ENCODE measurements at places on chromosomes 4 and X.

DNA sequence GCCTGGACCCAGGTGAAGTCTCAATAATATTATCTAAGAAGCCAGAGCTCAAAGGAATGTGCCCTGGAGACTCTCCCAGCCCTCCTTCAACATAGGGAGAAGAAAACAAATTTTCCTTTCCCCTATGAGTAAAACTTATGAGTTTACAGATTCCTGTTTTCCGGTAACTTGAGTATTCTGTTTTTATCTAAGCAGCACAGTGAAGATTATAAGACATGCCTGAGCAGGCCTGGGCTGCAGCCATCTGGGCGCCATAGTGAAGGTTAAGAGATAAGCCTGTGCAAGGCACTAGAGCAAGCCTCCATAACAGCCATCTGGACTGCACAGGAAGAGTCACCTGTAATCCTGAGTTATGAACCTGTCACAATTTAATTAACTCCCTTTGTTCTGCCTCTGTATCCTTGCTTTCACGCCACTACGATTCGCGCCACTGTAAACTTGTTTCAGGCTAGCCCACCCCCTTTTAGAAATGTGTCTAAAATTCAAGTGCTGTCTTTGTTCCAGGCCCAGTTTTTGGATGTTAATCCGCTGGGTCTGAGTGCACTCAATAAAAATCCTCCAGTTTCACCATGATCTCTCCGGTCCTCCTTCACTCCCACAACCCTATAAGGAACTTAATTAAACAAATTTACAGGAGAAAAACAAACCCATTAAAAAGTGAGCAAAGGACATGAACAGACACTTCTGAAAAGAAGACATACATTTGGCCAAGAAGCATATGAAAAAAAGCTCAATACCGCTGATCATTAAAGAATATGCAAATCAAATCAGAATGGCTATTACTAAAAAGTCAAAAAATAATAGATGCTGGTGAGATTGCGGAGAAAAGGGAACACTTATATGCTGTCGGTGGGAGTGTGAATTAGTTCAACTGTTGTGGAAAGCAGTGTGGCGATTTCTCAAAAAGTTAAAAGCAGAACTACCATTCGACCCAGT lies 189.5 kb downstream of the APBB2 start:
- no peaks in the 10 kb centered on the region for H3K4me1 ChIP-seq
- no peaks in the 10 kb centered on the region for H3K36me3 ChIP-seq
- H3K27me3 ChIP-seq: no peaks in the 10 kb centered on the region
- DNase-seq: no peak
- H3K4me3 ChIP-seq: no peak overlapping the region

DNA sequence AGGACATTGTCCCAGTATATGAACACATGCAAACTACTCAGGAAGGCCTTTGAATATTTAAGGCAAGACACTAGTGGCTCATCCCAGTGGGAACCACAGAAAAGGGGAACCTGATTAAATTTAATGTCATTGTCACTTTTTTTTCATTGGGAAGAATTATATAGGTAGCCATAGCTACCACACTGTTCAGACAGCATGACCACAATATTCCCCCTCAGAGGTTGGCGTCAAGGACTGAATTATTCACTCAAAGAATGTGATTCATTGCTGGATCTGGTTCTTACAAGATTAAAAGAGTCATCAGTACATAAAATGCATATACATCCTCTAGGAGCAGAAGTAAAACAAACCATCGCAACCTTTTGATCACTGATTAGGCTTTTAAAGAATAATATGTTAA lies 92.0 kb upstream of the SMARCAD1 start:
- no peaks in the 10 kb centered on the region for H3K4me1 ChIP-seq
- H3K27ac ChIP-seq: no peak overlapping the region
- H3K27me3 ChIP-seq: no peaks in the 10 kb centered on the region
- H3K4me3 ChIP-seq: no peak overlapping the region
- DNase-seq: no peak
- no peaks in the 10 kb centered on the region for H3K36me3 ChIP-seq

- no peak for DNase-seq
- no peaks in the 10 kb centered on the region for H3K4me1 ChIP-seq
- no peak overlapping the region for H3K4me3 ChIP-seq
- H3K27ac ChIP-seq: no peak overlapping the region
Observed at GRCh38 chr4:161225327-161225726, 938.5 kb downstream of the FSTL5 start.

DNA sequence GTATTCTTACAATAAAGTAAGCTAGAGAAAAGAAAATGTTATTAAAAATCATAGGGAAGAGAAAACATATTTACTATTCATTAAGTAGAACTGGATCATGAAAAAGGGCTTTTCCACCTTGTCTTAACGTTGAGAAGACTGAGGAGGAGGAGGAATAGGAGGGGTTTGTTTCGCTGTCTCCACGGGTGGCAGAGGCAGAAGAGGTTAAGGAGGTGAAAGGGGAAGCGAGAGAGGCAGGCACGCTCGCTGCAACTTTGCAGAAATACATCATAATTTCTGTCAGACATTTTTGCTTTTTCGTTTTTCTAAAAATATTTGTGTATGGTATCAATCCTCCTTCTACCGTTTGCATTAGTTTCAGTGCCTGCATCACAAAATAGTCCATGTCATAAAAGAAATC lies 2375.1 kb upstream of the AGA start:
- H3K4me1 ChIP-seq: no peaks in the 10 kb centered on the region
- no peak overlapping the region for H3K27ac ChIP-seq
- no peaks in the 10 kb centered on the region for H3K27me3 ChIP-seq

DNA sequence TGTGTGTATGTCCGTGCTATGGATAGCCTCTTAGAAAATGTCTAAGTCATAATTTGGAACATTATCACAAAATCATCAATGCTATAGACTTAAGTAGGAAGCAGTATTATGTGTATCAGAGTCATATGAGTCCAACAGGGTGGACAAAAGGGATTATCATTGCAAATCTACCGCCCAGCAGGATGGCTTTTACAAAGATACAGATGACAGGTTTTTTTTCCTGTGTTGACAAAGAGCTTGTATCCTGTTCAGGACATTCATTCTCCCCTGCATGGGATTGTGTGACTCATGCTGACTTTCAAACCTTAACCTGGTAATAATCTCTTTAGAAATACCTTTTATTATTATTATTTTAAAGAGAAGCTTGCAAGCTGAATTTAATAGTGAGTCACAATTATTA lies 310.3 kb upstream of the GNPDA2 start:
- no peaks in the 10 kb centered on the region for H3K36me3 ChIP-seq
- H3K27ac ChIP-seq: no peak overlapping the region
- DNase-seq: no peak
- H3K4me3 ChIP-seq: no peak overlapping the region
- H3K4me1 ChIP-seq: no peaks in the 10 kb centered on the region

DNA sequence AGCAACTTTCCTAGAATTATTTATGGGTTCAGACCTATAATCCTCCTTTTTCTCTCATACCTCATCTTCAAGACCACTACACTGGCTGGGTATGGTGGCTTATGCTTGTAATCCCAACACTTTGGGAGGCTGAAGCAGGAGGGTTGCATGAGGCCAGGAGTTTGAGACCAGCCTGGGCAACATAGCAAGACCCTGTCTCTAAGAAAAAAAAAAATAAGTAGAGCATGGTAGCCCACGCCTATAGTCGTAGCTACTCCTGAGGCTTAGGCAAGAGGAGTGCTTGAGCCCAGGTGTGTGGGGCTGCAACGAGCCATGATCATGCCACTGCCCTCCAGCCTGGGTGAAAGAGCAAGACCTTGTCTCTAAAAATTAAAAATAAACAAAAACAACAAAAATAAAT lies 832.4 kb downstream of the PCDH18 start:
- no peak for DNase-seq
- no peaks in the 10 kb centered on the region for H3K27me3 ChIP-seq
- H3K27ac ChIP-seq: no peak overlapping the region
- no peak overlapping the region for H3K4me3 ChIP-seq
- H3K4me1 ChIP-seq: no peaks in the 10 kb centered on the region

DNA sequence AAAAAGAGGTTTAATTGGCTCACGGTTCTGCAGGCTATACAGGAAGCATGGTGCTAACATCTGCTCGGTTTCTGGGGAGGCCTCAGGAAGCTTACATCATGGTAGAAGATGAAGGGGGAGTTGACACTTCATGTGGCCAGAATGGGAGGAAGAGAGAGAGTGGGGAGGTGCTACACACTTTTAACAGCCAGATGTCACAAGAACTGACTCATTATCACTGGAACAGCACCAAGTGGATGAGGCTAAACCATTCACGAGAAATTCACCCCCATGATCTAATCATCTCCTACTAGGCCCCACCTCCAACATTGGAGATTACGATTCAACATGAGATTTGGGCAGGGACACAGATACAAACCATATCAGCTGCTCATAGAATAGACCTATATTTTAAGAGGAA lies 255.8 kb downstream of the OPHN1 start:
- H3K4me1 ChIP-seq: no peaks in the 10 kb centered on the region
- H3K27ac ChIP-seq: no peak overlapping the region
- no peaks in the 10 kb centered on the region for H3K36me3 ChIP-seq
- no peak overlapping the region for H3K4me3 ChIP-seq
- H3K27me3 ChIP-seq: no peaks in the 10 kb centered on the region
- no peak for DNase-seq

- peak within 1 kb of the TSS; percentile 92 for H3K27ac ChIP-seq
- peak within 1 kb of the TSS; percentile 92 for H3K4me3 ChIP-seq
- peaks cover 24% of the 10 kb centered on the region for H3K4me1 ChIP-seq
- no peaks in the 10 kb centered on the region for H3K27me3 ChIP-seq
- no peaks in the 10 kb centered on the region for H3K36me3 ChIP-seq
Observed at GRCh38 chr4:81471588-81472280, at the start of gene RASGEF1B. TSS of gene RASGEF1B (minus strand) at chr4:81471907. CDS start at chr4:81459508, 12,399 bp downstream.

DNA sequence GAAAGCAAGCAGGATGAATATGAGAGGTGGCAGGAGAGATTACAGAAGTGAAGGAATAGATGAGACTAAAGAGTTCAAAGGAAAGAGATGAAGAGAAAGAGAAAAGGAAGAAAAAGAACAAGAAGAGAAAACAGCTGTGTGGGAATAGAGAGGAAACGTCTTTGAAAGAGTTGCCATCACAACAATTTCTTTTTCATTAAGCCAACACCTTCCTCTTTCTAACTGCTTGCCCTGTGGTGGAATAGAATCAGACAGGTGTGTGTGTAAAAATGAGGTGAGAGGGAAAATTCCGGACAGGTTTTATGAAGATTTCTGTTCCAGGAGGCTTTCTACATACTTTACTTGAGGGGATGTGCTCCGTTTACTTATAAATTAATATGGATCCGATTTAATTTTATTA lies 28.8 kb downstream of the DTHD1 start:
- H3K4me3 ChIP-seq: no peak overlapping the region
- no peak for DNase-seq
- H3K4me1 ChIP-seq: peaks cover 13% of the 10 kb centered on the region
- no peaks in the 10 kb centered on the region for H3K27me3 ChIP-seq
- H3K36me3 ChIP-seq: no peaks in the 10 kb centered on the region
- no peak overlapping the region for H3K27ac ChIP-seq

- no peak overlapping the region for H3K27ac ChIP-seq
- peaks cover 23% of the 10 kb centered on the region for H3K4me1 ChIP-seq
- no peak overlapping the region for H3K4me3 ChIP-seq
- H3K36me3 ChIP-seq: peaks cover 6% of the 10 kb centered on the region
- no peak for DNase-seq
Observed at GRCh38 chrX:70132224-70132623, 1.0 kb upstream of the IGBP1 start.

DNA sequence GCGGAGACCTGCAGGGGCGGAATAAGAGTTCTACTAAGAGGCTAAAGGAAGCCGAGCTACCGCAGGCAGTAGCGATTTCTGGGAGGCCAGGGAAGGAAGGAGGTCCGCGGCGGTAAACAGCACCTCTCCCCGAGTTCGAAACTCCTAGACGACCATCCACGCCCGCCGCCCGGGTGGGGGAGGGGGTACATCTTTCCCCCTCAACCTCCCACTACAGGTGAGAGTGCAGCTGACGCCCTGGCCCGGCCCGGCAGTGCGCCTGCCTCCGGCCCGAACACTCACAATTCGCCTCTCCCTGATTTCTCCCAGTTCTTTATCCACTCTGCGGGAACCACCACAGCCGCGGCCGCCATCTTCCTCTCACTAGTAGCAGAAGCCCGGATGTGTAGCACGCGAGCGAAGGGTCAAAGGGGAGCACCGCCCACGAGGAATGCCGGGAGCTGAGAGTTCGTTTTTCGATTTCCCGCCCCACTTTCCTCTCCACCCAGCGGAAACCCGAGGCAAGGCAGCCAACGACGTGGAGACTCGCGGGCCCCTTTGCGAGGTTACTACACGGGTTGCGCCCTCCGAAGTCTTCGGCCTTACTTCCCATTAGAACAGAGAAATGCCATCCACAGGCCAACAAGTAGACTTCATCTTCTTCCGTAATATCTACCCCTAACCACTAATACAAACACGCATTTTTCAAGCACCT lies at the start of gene THOC2:
THOC2 (minus strand) TSS at position 383 of the 694 bp plus-strand sequence; CDS start at position 353, 30 bp downstream.
- peak within 1 kb of the TSS; percentile 74 for H3K27ac ChIP-seq
- H3K36me3 ChIP-seq: no peaks in the 10 kb centered on the region
- peak within 1 kb of the TSS; percentile 75 for H3K4me3 ChIP-seq
- DNase-seq: peak; percentile 61
- peaks cover 7% of the 10 kb centered on the region for H3K4me1 ChIP-seq

DNA sequence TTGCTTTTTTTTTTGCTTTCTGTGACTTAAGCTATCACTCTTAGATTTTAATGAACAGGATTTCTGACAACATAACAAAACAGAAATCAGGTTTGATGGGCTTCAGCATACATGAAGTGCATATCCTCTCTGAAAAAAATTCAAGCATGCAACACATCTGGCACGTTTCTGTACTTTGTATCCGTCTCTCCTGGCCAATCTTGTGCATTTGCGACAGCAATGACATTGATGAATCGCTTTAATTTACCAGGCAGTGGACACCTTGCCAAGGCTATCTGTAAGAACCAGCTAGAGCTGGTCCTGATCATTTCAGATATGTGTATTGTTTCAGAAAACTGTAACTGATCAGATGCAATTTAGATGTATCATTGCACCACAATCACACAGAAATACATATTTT lies 93.3 kb downstream of the CCSER1 start:
- H3K36me3 ChIP-seq: no peaks in the 10 kb centered on the region
- no peak overlapping the region for H3K4me3 ChIP-seq
- no peaks in the 10 kb centered on the region for H3K27me3 ChIP-seq
- H3K27ac ChIP-seq: no peak overlapping the region

- no peaks in the 10 kb centered on the region for H3K36me3 ChIP-seq
- H3K4me1 ChIP-seq: no peaks in the 10 kb centered on the region
- DNase-seq: no peak
- H3K27ac ChIP-seq: no peak overlapping the region
Observed at GRCh38 chrX:3820167-3820566, 106.7 kb upstream of the PRKX start.

Measured in CD8-positive, alpha-beta memory T cell (primary cell).